ENCODE measurements at places on chromosomes 6 and 20.

- no peak for DNase-seq
Observed at GRCh38 chr6:167588920-167589614, 237.6 kb upstream of the AFDN start.

DNA sequence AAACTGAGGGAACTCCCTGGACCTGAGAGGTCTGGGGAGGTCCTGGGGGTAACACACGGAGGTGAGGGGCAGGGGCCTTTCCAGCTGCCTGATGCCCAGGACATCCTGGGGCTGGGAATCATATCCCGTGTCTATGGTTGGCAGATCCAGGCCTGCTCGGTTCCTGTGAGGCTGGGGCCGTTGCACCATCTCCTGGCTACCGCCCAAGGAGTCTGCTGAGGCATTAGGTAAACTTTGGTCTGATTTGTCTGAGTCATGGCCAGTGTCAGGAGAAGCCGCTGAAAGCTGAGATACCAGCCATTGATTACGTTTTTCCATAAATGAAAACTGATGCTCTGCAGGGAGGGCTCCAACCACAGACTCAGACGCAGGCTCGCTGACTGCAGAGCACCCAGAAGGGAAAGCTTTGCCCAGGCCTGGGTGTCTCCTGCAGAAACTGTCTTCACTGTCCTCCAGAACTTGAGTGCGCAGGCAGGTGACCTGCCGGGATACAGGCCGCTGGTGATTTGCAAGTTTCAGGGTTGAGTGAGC, 14.2 kb downstream of the TRAF3IP2 start:
- DNase-seq, result no peak

GRCh38 chr20:60476045-60476444, 517.8 kb downstream of the CDH26 start:
- DNase-seq, result no peak

GRCh38 chr6:138310294-138310693, 67.4 kb upstream of the SMIM28 start:
- no peak for DNase-seq

DNA sequence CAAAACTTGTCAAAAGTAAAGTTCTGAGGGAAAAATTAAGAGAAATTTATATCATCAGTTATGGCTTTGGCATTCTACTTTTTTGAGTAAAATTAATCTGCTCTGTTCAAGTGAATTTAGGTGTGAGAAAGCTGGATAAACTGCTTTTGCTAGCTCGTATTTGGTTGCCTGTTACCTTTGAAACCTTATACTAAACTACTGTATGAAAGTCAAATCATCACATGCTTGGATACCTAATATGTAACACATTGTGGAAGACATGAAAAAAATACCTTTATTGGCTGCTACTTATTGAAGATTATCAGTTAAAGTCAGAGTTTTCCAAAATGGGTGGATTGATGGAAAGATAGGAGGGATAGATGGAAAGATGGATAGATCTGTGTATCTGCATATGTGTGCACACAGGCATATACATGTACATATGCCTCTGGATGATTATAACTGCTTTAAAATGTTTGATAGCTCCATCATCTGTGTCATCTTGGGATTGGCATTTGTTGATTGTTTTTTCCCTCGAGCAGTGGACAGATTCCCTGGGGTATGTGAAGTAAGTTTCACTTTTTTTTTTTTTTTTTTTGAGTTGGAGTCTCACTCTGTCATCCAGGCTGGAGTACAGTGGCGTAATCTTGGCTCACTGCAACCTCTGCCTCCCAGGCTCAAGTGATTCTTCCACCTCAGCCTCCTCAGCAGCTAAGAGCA, 24.3 kb downstream of the SCAF8 start:
- no peak for DNase-seq

DNA sequence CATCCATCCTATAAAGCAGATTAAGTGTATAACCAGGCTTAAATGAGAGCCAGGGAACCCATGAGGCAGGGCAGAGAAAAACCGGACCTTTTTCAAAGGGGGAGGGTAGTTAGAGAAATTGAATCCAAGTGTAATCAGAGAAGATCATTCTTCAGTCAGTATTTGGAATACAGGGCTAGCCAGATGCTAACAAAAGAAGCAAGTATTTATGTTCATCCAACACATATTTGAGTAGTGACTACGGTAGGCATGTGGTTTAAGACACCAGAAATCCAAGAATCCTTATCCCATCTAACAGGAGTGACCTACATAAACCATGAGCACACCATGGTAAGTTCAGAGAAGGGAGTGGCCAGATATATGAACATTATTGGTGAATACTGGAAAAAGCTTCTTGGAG, 46.8 kb upstream of the FAM83C start:
- no peak for DNase-seq

DNA sequence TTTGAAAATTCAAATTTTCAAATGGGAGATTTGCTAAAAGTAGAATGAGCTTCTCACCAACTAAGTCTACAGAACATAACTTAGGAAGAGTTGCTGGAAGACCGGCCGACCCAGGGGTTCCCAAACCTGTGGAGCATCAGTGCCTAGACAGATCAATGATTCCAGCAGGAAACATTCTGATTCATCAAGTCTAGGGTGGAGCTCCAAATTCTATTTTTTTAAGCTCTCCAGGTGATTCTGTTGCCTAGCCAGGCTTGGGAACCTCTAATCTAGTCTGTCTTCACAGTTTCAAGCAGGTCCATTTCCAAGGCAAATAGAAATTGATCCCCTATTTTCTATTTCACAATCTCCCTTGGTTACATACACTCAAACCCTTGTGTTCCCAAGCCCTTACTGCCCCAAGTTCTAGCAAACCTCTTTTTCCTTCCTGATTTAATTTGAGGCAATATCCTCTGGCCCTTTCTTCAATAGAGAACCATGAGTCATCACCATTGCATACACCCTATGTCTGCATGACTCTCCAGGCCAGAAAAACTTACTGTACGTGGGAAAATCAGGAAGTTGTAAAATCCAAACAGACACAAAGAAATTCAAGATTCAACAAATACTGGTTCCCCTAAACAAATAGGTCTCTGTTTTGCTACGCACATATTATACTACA, 8.9 kb downstream of the ATXN1 start:
- no peak for DNase-seq

DNA sequence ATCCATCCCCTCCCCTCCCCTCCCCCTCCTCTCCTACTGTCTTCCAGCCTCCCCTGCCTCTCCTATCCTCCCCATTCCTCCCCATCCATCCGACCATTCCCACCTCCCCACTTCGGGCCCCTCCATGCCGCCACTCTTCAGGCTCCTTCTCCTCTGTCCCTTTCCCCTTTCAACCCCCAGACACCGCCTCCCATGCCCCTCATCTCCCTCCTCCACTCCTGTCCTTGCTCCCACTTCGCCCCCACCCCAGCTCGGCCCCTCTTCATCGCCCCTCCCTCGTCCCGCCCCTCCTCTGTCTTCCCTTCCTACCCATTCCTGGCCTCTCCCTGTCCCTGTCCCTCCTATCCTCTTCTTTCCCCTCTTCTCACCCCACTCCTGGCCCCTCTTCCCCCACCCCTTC, 554 bp upstream of the CST3 start:
- no peak for DNase-seq

GRCh38 chr6:89711801-89712200, 73.3 kb upstream of the LYRM2 start:
- DNase-seq, result no peak

DNA sequence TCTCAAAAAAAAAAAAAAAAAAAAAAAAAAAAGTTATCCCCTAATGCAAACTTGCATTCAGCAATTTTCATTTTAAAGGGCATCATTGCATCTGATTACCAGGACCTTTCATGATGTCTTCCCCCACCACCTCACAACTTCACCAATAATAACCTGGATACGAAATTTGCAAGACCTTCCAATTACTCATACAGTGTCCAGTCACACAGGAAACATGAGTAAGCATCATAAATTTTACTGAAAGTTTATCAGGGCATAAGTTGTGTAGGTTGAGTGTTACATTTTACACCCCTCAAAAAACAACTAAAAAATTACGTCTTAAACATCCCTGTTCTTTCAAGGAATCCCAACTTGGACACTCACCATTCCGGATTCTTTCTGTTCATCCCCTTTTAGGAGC, 79.1 kb upstream of the ANKEF1 start:
- DNase-seq, result no peak

GRCh38 chr6:37731888-37732287, 34.2 kb upstream of the MDGA1 start:
- peak; percentile 54 for DNase-seq
